ENCODE measurements at places on chromosomes 2 and 18.

- no peak for DNase-seq
Observed at GRCh38 chr18:78798402-78799175, 181.0 kb upstream of the SALL3 start.

DNA sequence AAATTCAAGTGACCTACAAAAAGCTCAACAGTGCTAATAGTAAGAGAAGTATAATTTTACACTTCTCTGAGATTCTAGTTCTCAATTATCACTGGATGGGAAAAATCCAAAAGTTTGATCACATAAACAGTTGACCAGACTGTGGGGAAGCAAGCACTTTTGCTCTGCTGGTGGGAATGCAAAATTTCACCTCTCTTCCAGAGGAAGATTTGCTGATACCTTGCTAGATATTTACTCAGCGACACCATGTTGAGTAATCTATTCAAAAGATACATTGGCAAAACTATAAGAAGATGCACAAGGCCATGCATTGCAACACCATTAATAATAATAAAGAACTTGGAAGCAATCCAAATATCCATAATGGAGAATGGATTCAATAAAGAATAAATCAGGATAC lies 204.4 kb downstream of the MREG start:
- DNase-seq = no peak

DNA sequence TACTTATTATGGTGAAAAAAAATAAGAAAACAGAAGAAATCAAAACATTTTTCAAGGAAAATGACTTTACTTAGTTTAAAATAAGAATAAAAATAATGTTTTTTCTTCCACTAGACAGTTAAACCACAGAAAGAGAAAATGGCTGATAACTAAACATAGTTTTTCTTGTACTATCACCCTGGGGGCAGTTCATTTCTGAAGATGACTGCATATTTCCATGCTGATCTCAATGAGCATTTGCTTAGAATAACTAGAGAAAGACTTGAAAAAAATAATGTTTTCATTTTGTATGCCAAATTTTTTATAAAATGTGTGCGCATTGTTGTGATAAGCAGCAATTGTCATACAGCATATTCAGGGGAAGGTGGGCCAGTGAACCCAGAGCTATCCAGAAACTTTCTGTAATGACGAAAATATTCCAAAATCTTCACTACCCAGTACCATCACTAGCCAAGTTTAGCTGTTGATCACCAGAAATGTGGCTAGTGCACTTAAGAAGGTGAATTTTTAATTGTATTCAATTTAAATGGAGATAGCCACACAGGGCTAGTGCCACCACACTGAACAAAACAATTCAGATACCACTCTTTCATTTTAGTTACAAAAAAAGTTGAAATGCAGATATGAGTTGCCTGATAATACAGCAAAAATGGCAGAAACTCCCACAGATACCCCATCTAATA lies 513.4 kb upstream of the NETO1 start:
- DNase-seq = no peak

DNA sequence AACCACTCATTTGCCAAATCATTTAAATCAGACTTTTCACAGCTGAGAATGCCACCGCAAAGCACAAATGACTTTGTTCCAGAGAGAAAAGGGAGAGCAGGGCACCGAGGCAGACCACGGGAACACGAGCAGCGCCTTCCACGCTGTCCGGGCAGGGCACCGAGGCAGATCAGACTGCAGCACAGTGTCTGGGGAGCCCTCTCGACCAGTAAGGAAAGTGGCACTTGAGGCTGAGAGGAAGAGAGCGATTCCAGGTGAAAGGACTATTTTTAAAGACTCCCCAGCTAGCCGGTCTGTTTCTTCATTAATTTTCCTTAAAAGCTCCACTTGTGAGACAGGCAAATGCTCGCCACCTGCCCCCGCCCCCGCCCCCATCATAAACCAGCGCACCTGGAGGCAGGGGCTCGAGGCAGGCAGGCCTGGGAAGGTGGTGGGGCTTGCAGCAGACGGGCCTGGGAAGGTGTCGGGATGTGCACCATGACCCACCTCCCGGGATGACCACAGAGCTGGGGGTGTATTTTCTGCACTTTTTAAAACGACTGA lies 80.9 kb upstream of the CTDP1 start:
- no peak for DNase-seq

All from activated CD8-positive, alpha-beta memory T cell treated with anti-CD3 and anti-CD28 coated beads for 4 hours (primary cell).